ENCODE measurements at places on chromosomes 3 and 15.

GRCh38 chr3:5520237-5520636 is 332.7 kb downstream of the EDEM1 start:
- DNase-seq, result no peak

- no peak for DNase-seq
Observed at GRCh38 chr3:111156517-111156916, 84.9 kb downstream of the NECTIN3 start.

- no peak for DNase-seq
Observed at GRCh38 chr3:190811775-190812480, 50.6 kb downstream of the GMNC start.

DNA sequence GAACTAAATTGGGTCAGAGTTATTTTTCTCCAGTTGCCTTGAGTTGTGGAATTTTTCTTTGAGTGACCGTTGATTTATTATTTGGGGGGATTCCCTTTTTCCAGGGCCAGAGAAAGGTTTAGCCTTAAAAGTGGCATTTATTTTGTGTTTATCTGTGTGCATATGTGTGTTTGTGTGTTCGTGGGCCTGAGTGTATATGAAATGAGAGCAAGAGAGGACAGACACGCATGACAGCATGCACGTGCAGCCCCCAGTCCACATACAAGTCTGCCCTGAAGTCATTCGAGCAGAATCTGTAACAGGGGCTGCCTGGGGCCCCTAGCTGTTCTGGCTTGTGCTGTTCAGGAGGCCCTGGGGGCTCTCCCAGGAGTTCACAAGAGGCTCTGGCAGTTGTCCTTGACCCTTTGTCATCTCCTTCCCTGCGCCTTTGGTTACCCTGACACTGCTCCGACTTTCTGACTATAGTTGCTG is 18.3 kb upstream of the TRAK1 start:
- no peak for DNase-seq

GRCh38 chr3:12349895-12350811 is 61.3 kb downstream of the PPARG start:
- no peak for DNase-seq

DNA sequence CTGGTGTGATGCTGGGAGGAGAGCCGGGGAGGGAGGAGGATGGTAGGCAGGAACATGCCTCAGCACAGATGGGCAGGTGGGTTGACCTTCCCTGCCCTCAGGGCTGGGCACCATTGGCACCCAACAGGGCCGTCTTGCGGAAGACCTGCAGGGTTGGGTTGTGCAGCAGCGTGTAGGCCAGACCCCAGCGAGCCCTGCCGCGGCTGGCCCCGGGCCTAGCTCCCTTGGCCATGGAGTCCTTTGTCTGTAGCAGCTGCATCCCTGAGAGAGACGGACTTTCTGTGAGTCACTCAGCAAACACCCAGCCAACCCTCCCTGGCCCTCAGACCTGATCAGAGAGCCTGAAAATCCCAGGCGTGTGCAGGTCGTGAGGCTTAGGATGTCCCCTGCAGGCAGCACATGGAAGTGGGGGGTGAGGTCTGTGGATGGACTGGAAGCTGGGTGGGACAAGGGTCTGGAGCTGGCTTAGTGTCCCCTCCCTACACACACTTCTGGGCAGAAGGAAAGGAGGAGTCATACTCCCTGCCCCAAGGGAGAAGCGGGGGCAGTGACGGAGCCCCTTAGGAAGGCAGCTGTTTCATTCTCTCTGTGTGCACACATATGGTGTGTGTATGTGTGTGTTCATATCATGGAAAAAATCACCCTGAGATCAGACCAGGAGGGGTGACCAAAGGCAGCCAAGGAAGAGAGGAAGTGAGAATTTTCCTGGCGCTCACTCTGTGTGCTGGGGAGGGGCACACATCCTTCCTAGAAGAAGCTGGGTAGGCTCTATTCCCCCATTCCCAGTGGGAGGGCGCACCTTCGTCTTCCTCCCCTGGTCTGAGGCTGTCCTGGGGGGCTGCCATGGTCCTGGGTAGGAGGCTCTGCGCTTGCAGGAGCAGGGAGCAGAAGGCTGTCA is 6.7 kb downstream of the ISLR start:
- no peak for DNase-seq

DNA sequence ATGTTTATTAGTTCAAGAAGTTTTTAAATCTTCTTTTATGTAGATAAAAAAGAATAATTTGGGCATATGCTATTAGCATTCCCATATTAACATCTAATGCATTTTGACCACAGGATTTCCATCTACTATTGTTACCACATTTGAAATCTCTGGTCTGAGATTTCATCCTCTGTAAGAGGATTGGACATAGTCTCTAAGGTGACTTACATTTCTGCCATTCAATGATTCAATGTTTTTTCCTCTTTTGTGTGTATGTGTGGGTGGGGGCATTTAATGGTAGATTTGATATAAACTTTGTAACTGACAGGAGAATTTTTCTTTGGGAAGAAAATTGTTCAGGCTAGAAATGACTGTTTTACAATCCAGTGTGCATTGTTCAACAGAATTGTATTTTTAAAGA is 307.3 kb upstream of the RBMS3 start:
- no peak for DNase-seq

GRCh38 chr3:81951636-81952035 is 190.2 kb upstream of the GBE1 start:
- no peak for DNase-seq

Data from NCI-H2081 treated with DMSO at 0.1 percent for 48 hours (cell line).